SIG-M5 (cell line): ENCODE measurements at places on chromosomes 1 and 21.

GRCh38 chr1:170240409-170240808, 94.7 kb downstream of the NTMT2 start:
- no peak for DNase-seq

GRCh38 chr1:117049857-117050256, 10.3 kb upstream of the TTF2 start:
- no peak for DNase-seq

GRCh38 chr21:31173881-31174555, 135.7 kb upstream of the KRTAP19-8 start:
- no peak for DNase-seq

GRCh38 chr1:203065191-203065590, 20.6 kb downstream of the MYOG start:
- DNase-seq, result no peak

DNA sequence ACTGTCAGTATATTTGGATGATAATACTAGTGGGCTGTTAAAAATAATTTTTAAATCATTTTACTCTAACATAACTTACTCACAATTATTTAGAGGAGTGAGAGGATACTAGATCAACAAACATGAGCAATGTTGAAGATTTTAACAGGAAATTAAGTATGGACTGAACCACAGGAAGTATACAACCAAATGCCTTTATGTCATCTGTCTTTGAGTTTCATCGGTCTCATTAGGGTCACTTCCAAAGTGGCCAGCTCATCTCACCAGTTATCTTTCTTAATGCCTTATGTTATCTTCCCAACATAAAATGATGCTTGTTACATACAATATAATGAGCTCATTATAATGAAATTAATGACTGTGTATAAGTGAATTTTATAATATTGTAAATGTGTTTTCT, 1.5 kb upstream of the RGS1 start:
- DNase-seq, result no peak

- DNase-seq, result no peak
Measured at GRCh38 chr1:21337928-21338572, 47.8 kb upstream of the ECE1 start.

GRCh38 chr1:85484264-85484663, 19.3 kb upstream of the DDAH1 start:
- no peak for DNase-seq

DNA sequence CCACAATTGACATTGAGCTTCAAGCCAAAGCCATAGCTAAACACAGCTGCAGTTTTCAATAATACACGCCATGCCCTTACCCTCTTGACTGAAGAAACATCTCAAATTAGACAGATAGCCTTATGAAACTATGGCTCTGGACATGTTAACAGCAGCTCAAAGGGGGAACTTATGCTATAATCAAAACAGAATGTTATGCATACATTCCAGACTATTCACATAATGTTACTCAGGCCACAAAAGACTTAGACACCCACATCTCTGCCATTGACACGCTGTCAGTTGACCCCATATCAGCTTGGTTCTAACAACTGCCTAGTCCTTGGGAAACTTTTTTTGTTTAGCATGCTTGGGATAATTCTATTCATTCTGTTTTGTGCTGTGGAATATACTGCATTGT, 2.3 kb upstream of the NENF start:
- DNase-seq, result no peak

DNA sequence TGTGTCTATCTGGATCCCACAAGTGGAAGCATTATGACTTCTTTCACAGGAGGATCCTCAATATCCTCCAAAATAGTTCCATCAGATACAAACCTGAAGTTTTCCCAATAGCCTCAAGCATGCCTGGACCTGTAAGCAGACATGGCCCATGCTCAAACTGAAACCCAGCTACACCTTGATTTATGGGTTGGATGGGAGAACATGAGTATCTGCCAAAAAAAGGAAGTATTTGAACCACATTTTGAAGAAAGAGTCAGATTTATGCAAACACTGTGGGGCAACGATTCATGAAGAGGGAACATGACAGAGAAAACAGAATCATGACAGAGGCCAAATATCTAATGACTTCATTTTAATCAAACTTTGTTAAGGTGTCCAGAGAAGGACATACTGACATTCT, 351.0 kb upstream of the NFIA start:
- no peak for DNase-seq

GRCh38 chr21:35179990-35180540, 131.0 kb upstream of the RUNX1 start:
- no peak for DNase-seq

DNA sequence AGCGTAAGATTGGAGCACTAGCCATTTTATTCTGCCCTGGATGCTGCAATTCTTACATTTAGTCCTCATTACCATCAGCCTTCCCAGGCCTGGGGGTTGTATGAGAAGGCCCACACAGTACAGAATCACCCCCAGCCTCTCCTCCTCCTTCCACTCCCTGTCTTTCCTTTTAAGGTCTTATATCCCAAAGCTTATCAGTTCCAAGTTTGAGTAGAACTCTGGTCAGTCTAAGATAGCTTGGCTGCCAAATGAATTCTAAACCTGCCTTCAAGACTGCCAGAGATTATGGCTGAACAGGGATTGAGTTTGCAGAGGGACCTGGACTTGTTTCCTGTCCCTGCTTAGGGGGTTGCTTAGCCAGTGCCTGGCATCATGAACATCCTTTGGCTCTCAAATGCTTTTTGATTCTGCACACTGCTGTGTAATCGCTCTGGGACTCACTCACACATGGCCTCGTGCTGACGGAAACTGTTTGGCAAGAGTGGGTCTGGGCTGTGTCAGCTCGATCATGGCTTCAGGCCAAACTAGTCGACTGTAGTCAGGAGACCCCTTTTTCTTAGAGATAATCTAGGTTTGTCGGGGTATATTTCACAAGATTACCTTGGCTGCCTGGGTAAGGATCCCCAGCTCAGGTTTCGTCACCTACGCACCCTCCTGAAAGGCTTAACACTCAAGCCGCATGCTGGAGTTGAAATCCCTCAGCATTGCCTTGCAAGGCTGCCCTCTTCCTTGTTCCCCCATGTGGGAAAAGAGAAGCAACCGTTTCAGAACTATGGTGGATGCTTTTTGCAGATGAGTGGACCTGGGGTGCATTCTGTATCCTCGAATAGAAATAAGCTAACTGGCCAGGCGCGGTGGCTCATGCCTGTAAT, 252.6 kb downstream of the NFIA start:
- no peak for DNase-seq

- no peak for DNase-seq
Measured at GRCh38 chr1:63827411-63828321, 53.8 kb downstream of the ROR1 start.

GRCh38 chr1:216388558-216388957, 34.7 kb downstream of the USH2A start:
- no peak for DNase-seq
